ENCODE measurements at places on chromosomes 12 and 14.
A peak's percentile ranks its signal among the peaks of the same experiment; 100 is the strongest.

DNA sequence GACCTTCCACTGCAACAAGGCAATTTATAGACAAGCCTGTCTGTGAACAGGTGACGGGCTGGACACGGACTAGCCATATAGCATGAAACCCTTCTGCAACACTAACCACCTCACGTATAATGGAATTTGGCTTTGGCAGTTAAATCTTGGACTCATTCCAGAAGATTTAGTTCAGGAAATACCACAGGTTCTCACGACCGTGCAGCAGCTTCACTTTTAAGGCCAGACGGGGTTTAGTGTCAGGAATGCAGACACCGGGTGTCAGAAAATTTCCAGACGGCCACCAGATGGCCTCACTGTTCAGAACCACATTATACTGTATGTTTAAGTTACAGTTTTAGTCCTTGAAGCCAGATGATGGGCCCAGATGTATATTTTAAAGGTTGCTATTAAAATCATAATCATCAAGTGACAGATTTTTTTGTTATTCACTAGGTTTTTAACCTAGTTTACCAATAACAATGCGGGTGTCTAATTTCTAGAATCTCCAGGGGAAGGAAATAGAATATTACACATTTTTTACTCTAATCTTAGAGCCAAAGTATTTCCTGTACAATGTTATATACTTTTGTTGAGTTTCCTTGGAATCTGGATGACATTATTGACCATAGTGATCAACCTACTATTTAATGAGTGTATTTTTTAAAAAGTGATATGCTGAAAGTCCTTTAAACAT is 90.5 kb upstream of the TMPO start:
- peak; percentile 87 for DNase-seq

DNA sequence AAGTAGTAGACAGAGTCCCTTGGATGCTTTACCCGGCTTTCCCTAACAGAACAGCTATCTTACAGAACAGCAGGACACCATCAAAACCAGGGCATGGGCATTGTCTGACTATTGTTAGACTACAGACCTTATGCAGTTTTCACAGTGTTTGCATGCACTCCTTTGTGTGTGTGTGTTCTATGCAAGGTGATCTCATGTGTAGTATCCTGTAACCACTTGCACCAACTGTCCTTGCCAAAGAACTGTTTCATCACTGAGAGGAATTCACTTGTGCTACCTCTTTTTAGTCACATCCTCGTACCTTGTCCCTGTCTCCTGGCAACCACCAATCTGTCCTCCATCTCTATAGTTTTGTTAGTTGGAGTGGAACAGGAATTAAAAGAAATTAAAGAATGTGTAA is 183.6 kb upstream of the PZP start:
- DNase-seq, result no peak

- no peak for DNase-seq
Observed at GRCh38 chr14:95304342-95304741, 15.4 kb downstream of the CLMN start.

GRCh38 chr14:100754020-100754419 is 27.3 kb downstream of the DLK1 start:
- no peak for DNase-seq

DNA sequence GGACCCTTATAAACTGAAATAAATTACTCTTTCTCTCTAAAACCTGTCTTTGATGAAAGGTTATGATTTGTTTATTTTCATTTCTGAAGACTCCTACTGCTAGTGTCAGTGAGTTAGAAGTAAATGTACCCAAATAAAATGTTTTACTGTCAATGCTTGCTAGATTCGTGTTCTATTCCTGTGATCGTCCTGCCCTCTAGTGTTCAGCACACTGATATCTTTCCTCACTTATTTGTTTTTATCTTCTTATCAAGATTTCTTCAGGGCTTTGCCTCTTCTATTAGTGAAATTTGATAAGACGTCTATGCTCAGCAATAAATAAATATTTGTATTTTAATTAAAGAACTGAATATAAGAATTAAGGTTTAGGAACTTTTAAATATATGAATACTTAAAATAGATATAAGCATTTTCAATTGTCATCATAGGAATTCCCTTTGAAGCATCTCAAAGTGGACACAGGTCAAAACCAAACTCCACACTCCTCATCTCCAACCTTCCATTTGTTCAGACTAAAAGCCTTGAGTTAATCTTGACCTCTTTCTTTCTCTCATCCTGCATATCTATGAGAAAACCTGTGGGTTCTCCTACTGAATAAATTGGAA is 75.8 kb downstream of the C12orf50 start:
- peak; percentile 36 for DNase-seq

- DNase-seq, result peak; percentile 96
Observed at GRCh38 chr12:49741882-49742620, 694 bp downstream of the TMBIM6 start.

- DNase-seq, result no peak
Observed at GRCh38 chr14:99037777-99038430, 234.1 kb downstream of the BCL11B start.

- DNase-seq, result peak; percentile 71
Observed at GRCh38 chr14:50943943-50944646, at the start of gene PYGL. Gene PYGL (minus strand): TSS chr14:50944483. CDS start chr14:50944403, 80 bp downstream.

GRCh38 chr12:110503432-110503831 is 1.3 kb downstream of the RAD9B start:
- no peak for DNase-seq

- no peak for DNase-seq
Observed at GRCh38 chr12:118334939-118335567, 37.7 kb downstream of the TAOK3 start.

- no peak for DNase-seq
Observed at GRCh38 chr14:56271970-56272369, 153.8 kb downstream of the PELI2 start.

DNA sequence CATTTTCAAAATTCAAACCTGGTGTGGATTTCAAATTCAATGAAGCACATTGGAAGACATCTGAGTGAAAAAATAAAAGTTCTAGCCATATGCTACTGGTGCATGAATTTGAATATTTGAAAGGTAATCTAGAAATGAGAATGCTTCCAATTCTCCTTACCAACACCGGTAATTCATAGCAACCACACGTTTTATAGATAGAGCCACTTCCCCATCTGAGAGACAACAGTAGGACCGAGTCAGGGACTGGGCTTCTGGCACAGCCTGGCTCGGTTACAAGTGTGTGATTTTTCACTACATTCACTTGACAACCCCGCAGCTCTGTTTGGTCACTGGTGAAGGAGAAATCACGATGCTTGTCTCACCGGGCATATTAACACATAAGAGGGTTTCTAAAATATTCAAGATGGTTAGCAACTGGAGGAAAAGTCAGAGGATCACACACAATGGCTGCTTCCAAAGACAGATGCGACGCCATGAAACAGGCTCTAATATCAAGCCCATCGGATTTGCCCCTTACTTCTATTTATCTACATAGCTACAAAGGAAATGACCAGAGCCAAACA is 86.5 kb upstream of the FOXN3 start:
- DNase-seq, result no peak

DNA sequence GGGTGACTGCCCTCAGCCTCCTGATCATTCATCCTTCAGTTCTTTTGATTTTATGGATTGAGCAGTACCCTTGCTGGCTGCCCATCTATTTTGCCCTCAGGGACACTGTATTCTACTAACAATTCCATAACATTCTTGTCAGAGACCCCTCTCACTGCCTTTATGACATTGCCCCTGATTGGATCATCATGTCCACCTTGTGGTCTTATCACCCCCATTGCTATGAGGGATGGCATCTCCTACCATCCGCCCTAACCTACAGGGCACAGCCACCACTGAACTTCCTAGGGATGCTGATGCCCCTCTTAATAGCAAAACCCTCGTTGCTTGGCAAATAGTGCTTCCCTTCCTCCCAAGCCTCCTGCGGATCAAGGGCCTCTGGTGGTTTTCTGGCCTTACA is 38.8 kb upstream of the HMGA2 start:
- no peak for DNase-seq

- no peak for DNase-seq
Observed at GRCh38 chr12:52836042-52836466, 1.9 kb upstream of the KRT79 start.

DNA sequence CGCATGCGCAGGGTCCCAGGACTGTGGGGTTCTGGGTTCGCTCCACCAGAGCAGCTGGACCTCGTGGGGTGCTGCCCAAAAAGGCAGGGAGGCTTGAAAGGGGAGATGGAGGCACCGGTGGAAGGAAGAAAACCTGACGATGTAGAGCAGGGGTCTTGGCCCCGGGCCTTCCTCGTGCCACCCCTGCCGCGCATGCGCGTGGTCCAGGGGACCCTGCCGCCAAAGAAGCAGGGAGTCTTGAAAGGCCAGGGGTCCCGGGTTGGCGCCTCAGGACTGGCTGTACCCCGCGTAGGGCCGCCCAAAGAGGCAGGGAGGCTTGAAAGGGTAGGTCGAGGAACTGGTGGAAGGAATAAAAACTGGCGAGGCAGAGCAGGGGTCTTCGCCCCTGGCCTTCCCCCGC is 321.0 kb downstream of the ALG10 start:
- no peak for DNase-seq

- DNase-seq, result no peak
Observed at GRCh38 chr12:89949457-89950195, 241.0 kb upstream of the ATP2B1 start.

- no peak for DNase-seq
Observed at GRCh38 chr12:118590406-118591150, 214.2 kb downstream of the SUDS3 start.

DNA sequence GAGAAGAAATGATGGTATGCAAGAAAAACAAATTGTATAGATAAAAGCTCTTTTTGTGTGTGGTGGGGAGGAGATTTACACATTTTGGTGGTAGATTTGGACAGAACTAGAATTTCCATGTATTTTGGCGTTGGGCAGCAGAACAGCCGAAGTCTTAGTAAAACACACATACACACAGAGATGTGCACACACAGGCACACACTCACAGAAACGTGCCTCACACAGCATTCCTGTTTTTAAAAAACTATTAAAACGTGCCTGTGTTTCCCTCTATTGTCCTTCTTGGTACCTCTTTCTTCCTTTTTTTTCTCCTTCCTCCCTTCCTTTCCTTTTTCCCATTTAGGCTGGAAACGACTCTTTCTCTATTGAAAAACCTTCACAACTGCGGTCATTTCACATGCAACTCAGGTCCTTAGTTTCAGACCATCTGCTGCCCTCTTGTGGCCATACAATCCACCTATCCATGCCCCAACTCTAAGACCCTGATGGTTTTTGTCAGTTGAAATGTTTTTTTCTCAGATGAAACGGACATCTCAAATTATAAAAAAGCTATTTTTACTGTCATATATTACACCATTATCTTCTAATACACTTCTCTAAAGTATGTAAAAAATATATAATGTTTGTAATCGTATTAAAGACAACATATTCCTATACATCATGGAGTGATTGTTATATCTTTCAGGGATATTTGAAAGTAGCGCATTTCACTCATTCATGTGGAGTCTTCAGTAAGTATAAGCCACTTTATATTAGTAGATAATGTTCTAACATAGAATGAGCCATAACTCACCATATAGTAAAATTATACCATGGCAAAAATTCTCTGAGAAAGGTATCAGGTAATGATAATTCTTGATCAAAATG is 386.7 kb upstream of the NOVA1 start:
- DNase-seq, result peak; percentile 83

GRCh38 chr12:93667672-93668071 is 9.5 kb upstream of the CRADD start:
- DNase-seq, result no peak

DNA sequence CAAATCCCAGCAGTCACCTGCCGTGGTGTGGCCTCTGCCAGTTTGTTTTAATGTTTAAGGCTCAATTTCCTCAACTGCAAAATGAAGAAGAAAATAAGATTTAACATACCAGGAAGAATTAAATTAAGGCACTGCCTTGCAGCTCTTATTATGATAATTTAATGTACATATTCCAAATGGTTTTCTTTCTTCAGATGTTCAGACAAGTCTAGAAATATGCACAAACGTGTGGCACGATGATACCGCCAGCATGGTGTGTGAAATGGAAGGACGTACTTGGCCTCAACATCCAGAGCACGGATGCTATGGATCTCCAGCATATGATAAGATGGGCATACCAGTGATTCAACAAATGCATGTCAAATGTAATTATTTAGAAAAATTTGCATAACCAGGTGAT is 959.4 kb upstream of the TMEM132C start:
- no peak for DNase-seq

GRCh38 chr14:77557391-77557790 is 58.8 kb upstream of the ISM2 start:
- DNase-seq, result no peak

DNA sequence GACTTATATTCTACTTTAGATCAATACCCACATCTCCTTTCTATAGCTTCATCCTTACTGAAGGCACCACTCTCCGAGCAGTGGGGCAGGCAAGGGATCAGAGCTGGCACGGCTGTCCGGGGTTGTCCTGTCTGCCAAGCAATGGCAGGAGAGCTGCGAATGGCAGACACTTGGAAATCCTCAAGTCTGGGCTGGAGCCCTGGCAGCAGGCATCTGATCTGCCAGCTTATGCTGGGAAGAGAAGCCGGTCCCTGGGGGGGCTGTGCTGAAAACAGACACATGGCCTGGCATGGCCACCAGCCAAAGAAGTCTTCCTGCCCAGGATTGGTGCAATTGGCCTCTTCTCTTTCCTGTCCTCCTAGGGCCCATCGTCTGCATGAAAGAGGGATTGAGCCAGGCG is 280.2 kb upstream of the PWP1 start:
- DNase-seq, result no peak

DNA sequence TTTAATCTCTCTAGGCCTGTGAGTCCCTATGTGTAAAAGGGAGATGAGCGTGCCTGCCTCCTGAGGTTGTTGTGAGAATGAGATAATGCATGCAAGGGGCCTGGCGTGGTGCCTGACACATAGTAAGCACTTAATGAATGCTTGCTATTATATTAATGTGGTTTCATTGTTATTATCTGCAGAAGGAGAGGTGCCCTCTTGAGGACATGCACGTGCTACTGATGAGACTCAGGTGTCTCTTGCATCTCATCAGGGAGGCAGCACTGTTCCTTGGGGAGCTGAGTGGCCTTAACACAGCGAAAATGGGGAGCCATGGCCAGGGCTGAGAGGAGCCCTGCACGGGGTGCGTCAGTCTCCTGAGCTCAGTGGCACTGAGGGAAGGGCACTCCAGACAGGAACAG is 29.9 kb upstream of the BCDIN3D start:
- DNase-seq, result no peak

DNA sequence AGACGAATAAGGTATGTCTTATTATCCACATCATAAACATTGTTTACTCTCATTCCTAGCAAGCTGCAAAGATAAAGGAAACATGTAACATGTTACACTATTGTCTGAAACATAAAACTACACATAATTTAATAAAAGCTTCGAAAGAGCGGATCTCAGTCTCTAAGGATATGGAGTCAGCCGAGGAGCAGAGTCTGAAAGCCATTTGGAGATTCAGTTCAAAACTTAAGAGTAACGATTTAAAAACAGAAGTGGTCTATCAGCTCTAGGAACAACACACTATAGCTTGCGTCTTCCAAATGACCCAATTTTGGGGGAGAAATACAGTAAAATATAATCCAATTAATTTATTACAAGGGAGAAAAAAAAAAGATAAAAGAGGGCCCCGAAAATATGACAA is 775 bp downstream of the NEMF start:
- DNase-seq, result no peak

GRCh38 chr12:85820101-85820500 is 16.1 kb downstream of the RASSF9 start:
- no peak for DNase-seq

Measured in T47D (cell line).